ENCODE measurements at places on chromosomes 2 and 18.

GRCh38 chr2:190528521-190529001, 6.0 kb downstream of the NEMP2 start:
- DNase-seq: peak; percentile 62

- DNase-seq: no peak
Observed at GRCh38 chr2:220334210-220334609, 706.8 kb downstream of the SLC4A3 start.

- DNase-seq: no peak
Observed at GRCh38 chr2:230512955-230513748, 97.2 kb downstream of the SP100 start.

DNA sequence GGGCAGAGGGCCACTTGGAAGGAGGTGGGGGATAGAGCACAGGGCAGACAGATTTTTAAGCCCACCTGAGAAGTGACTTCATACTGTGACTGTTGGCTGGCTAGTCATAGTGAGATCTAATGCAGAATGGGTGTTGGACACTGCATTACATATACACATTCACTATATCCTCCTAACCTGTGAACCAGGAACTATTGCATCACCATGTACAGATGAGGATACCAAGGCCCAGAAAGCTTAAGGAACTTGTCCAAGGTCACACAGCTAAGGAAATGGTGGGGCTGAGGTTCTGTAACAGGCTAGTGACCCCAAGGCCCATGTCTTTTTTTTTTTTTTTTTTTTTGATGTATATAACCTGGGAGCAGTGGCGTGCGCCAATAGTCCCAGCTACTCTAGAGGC, 49.6 kb upstream of the SPRED2 start:
- no peak for DNase-seq

DNA sequence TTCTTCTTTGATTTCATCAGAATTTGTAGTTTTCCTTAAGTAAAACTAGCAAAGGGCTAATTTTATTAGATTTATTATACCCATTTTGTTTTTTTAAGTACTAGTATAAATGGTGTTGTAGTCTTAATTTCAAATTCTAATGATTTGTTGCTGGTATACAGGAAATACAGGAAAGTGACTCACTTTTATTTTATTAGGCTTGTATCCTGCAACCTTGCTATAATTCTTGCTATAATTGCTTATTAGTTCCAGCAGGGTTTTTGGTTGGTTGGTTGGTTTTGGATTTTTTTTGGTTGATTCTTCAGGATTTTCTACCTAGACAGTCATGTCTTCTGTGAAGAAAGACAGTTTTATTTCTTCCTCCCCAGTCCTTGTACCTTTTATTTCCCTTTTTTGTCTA, 110.6 kb upstream of the IL1R2 start:
- DNase-seq: no peak

DNA sequence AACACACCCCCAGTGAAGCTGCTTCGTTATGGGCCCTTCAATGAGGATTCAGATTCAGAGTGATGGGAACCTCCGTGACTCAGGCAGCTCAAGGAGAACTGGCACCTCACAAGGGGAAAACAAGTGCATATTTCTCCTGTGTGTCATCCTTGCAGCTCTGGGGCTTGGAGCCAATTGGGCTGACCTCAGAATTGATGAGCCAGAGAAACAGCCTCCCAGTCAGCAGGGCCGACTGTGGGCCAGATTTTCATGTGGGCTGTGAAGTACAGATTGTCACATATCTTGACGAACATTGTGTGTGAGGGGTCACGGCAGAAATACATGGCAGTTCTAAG, 189.6 kb upstream of the SP5 start:
- DNase-seq: peak; percentile 50

DNA sequence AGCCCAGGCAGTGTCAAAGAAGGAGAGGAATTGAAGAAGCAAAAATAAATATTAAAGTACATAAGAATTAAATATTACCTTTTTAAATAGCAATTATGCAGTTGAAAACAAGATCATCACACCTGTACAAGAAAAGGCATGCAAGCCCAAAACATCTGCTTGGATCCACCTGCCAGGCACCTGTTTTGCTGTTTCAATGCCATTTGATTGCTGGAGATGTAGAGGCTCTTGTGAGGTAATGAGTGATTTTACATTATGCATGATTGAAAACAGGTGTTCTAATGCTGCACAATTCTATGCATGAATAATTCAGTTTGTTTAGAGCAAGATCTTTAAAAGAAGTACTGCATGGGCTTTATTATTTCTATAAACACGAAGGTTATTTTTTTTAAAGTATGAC, 700.6 kb upstream of the ZEB2 start:
- DNase-seq: no peak

GRCh38 chr18:48475635-48476549, 62.9 kb upstream of the CTIF start:
- DNase-seq: peak; percentile 70

- DNase-seq: no peak
Observed at GRCh38 chr2:209614690-209615369, 156.8 kb upstream of the UNC80 start.
